Osteoblast (primary cell): ENCODE measurements at places on chromosomes 6 and 20. TPM values are rescaled to one million over a fixed set of nuclear protein-coding genes. Genes with fewer than 3 reads are reported as not detected.

The OXT gene
- total RNA-seq = not detected in 2 replicates

The SH3BGRL2 gene
- 2.2 and 2.7 TPM in 2 replicates for total RNA-seq

The C6orf52 gene
- total RNA-seq = not detected in 2 replicates

The DYNLT2 gene
- total RNA-seq = 1.8 and 2.2 TPM in 2 replicates

The CTCFL gene
- total RNA-seq = not detected in 2 replicates

The OSTM1 gene
- total RNA-seq = 36.5 and 42.3 TPM in 2 replicates

The FAM83D gene
- total RNA-seq = 1.8 and 2.2 TPM in 2 replicates

The FAM110A gene
- total RNA-seq = 8.5 and 9.8 TPM in 2 replicates

The ZNF318 gene
- 12.3 and 14.7 TPM in 2 replicates for total RNA-seq

The EYA2 gene
- total RNA-seq = 17.7 and 19.2 TPM in 2 replicates
